GM04504 (cell line): ENCODE measurements at places on chromosomes 6 and 20.

GRCh38 chr6:13273931-13274706 lies 54.2 kb downstream of the TBC1D7 start:
- DNase-seq, result no peak

- DNase-seq, result no peak
Measured at GRCh38 chr6:70186461-70186860, 116.4 kb downstream of the COL9A1 start.

GRCh38 chr20:51077686-51078060 lies 54.8 kb upstream of the KCNG1 start:
- no peak for DNase-seq

DNA sequence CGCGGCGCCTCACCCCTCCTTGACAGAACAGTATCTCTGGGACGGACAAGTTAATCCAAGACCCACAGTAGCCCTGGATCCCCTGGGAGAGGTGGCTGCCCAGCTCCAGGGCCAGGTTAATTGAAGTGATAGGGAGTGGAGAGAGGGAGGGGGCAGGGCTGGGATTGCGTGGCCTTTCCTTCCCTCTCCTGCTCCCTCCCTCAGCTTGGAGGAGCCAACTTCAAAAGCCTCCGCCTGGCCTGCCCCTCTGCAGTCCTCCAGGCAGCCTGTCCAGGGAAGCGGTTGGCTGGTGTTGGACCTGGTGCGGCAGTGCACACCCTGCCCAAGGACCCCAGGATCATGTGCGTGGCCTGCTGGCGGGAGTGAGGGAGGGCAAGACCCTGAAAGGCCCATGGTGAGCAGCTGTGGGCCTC lies at the start of gene C20orf204:
C20orf204 (plus strand) TSS at position 250 of the 413 bp plus-strand sequence; CDS start at position 392, 142 bp downstream.
- DNase-seq, result no peak

GRCh38 chr6:100566563-100566962 lies 101.8 kb upstream of the SIM1 start:
- DNase-seq, result no peak

GRCh38 chr6:43481075-43481474 lies 3.7 kb downstream of the TJAP1 start:
- DNase-seq, result no peak

GRCh38 chr6:117206944-117207687 lies 58.2 kb upstream of the VGLL2 start:
- DNase-seq, result no peak

GRCh38 chr20:45361793-45362192 lies 1.2 kb upstream of the SYS1 start:
- no peak for DNase-seq

DNA sequence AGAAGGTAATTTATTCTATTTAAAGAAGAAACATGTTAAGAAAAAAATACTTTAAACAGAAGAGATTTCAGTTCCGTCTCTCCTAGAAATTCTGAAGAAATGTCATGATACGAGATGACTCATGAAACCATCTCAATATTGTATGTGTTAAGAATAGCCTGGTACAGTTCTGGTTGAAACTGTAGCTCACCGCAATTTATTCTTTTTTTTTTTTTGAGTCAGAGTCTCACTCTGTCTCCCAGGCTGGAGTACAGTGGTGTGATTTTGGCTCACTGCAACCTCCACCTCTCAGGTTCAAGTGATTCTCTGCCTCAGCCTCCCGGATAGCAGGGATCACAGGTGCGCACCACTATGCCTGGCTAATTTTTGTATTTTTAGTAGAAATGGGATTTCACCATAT lies 103.3 kb downstream of the ARHGAP18 start:
- no peak for DNase-seq
